ENCODE measurements at places on chromosomes 16 and 17. TPM values are rescaled to one million over a fixed set of nuclear protein-coding genes. Genes with fewer than 3 reads are reported as not detected.

DNA sequence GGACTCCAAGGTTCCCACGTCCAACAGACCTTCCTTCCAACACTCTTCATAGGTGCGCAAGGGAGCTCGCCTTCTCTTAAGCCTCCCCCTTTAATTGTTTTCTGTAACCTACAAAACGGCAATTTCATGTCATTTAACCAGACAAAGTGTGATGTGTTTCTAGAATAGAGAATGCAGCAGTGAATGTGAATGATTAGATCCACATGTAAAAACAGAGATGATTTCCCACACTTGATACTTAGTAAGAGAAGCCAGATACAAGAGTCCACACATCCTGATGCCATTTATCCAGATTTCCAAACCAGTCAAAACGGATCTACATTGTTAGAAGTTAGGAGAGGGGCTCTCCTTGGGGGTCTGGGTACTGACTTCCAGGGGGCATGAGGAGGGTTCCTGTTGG, 89.3 kb downstream of the IRF8 start:
- no peak for DNase-seq

DNA sequence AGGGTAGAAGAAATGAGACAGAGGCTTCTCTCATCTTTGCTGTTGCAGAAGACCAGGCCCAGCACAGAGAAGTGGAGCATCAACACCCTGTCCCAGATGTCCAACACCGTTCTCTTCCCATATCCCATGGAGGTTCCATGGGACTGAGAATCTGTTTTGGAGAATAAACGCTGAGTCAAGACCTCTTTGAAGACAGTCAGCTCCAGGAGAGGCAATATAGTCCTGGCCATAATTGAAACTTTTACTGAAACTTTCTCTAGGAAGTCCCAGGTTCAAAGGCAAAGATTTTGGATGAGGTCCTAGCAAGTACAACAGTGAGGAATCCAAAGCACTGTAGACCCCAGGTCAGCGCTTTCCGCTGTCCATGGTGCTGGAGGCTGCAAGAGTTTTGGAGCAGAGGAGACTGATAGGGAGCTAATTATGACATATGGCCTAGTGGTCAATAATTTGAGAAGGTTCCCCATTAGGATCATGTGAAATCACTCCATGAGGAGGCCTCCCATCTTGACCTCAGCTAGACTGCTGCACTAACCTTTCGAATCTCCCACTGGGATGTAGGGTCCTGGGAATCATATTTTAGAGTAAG, 36.0 kb downstream of the OSBPL7 start:
- peak; percentile 16 for DNase-seq

DNA sequence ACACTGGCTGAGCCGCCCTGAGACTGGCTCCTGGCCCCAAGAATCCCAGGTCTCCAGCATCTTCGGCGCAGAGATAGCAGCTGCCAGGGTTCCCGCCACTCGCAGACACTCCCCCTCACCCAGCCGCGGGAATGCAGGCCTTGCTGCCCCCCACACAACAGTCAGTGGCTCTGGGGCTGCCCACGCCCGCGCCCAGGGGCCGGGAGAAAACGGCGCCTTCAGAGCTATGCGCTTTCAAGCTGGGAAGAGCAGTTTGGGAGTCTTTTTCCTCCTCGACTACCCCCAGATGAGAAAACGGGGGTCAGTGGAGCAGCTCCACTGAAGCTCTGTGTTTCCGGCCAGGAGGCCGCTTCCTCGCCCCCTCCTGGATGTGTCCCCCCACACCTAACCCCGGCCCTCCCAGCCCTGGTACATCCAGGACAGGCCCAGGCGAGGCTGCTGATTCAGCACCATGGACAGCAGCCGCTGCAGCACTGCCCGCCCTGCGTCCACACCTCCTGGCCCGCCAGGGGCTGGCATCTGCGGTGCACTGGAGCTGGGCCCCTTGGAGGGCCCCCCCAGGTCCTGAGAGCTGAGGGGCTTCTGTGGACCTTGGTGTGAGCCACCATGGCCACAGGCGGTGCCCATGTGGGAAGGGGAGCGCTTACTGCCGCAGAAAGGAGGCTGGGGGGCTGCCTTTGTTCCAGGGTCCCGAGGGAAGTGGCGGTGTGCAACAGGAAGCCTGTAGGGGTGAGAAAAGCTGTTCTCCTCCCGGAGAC, 35.7 kb downstream of the CACNA1H start:
- peak; percentile 30 for DNase-seq

TMIGD1 gene
- total RNA-seq, result not detected

DNA sequence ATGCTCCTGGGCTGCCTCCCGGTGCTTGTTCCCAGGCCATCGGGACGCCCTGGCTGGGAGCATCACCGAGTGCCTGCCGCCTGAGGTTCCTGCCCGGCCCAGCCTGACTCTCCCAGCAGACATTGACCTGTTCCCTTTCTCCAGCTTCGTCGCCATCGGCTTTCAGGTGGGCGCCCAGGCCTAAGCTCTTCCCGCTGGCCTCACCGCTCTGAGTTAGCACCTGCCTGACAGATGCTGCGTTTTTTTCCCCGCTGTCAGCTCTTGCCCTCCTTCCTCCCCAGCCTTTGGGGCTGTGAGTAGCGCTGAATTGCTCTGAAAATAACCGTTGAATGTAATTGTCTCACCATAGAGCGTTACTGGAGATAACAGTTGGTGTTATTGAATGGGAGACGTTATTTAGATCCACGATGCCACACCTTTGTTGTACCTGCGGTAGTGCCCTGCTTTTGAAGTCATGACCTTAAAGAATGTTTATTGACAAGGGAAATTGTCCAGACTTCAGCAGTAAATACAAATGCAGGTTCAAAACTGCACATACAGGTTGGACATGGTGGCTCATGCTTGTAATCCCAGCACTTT, 21.3 kb upstream of the SMIM5 start:
- DNase-seq, result no peak

GRCh38 chr16:49342336-49343265, 31.0 kb upstream of the C16orf78 start:
- no peak for DNase-seq

ETV4 gene
- total RNA-seq, result 4.3 TPM

KRTAP9-3 gene
- not detected for total RNA-seq

DNA sequence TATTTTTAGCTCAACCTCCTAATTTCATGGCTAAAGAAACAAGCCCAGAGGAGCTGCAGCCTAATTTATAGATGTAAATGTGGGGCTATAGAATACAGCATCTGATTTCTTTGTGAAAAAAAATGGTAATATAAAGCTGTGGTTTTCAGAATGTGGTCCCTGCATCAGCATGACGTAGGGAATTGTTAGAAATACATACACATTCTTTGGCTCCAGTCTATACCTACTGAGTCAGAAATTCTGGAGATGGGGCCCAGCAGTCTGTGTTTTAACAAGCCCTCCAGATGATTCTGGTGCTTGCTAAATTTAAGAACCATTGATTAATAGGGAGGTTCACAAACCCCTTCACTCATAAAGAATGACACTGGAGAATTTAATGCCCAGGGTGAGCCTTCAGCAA, 18.1 kb upstream of the MYH8 start:
- DNase-seq, result peak; percentile 50

DNA sequence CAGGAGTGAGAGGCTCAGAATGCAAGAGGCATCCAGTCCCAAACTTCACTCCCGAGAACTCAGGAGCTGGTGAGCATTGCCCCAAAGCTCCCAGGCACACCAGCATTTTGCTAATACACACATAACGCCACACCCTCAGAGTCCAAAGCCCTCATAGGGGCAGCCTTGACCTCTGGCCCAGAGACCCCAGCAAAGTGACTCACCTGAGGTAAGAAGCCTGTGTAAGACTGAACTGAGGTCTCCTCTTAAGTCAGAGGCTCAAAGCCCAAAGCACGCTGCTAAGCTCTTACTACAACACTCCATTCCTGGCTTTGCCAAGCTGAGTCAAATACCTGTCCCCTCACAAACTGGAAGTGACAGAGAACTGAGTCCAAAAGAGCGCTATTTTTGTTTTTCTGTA, 16.4 kb downstream of the ST3GAL2 start:
- DNase-seq, result no peak

FNDC8 gene
- total RNA-seq, result not detected

SSTR5 gene
- total RNA-seq, result not detected

DNA sequence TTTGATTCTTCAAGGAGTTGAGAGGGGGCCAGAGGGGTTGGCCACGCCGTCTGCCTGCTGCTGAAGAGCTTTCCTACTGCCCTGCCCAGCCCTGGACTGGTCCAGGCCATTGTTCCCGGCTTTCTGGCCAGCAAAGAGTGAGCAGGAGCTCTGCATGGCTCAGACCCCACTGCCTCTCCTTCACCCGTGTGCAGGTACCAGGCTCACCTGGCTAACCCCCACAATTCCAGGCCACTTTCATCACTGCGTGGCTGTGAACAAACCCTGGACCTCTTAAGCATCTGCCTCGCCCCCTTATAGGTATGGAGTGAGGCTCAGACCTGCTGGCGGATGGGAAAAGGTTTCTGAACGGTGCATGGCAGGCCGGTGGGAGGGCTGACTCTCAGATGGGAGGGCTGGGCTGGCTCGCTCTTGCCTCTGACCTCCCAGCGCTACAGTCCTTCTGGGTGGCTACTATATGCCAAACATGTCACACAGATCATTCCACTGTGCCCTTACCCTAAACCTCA, 8.9 kb downstream of the ZNF319 start:
- no peak for DNase-seq

LLGL2 gene
- total RNA-seq, result 0.54 TPM

DNA sequence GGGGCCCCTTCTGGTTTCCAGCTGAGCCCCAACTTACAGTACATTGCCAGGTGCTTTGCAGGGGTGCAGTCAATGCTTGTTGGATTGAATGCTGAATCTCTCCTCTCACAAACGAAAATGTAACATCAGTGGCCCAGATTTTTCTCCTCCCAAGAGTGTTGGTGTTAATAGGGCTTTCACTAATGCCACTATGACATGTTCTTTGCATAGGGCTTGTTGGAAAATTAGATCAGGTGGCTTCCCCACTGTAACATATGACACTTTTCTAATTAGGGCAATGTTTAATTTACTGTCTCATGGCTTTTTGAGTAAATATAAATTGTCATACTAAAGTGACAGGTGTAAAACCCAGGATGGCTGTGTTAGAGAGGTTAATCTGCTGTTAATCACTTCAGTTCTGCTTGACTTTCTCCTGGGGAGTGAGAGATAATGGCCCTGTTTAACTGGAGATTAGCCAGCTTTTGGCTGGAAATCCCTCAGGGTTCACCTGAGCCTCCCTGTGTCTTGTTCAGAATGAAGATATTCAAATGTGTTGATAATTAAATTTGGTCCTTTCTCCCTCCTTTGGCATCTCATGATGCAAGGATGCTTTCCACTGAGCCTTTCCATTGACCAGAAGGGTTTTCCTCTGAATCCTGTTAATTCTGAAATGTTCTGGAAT, 502.3 kb downstream of the RBFOX1 start:
- DNase-seq, result no peak

GRCh38 chr16:3444032-3444388, 530 bp downstream of the NAA60 start:
- peak; percentile 80 for DNase-seq

TP53TG3 gene
- not detected for total RNA-seq

CIITA gene
- not detected for total RNA-seq

INPP5K gene
- total RNA-seq, result 16.4 TPM

DNA sequence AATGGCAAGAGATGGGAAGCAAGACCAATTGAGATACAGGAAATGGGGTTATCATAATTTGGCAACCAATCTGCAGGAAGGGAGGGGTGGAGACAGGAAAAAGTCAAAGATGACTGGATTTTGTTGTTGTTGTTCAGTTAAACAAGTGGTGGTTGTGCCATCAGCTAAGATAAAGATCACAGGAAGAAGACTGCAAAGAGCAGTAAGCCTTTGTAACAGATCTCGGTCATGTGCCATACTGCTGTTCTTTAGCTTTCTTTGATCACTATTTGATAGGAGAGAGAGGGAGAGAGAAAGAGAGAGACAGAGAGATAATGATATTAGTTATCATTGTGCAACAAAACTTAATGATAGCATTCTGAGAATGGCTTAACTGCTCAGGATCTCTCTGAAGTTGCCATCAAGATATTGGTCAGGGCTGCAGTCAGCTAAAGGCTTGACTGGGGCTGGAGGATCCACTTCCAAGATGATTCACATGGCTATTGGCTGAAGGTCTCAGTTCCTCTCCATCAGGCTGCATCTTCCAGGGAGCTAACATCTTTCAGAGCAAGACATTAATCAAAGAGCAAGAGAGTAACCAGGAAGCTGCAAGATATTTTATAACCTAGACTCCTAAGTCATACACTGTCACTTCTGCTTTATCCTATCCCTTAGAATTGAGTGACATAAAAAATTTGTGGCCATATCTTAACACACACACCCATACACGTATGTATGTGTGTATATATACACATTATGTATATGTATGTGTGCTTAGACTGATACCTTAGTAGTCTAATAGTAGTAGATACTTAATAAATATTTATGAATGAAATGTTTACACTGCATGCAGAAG, 405.0 kb downstream of the SHISA9 start:
- no peak for DNase-seq

SLC6A4 gene
- under 0.01 TPM for total RNA-seq

- DNase-seq, result peak; percentile 91
Observed at GRCh38 chr16:29806099-29806579, at the start of gene MAZ. Gene MAZ, plus strand, starts transcription at chr16:29806529. Its CDS starts 173 bp downstream, at chr16:29806702.

DNA sequence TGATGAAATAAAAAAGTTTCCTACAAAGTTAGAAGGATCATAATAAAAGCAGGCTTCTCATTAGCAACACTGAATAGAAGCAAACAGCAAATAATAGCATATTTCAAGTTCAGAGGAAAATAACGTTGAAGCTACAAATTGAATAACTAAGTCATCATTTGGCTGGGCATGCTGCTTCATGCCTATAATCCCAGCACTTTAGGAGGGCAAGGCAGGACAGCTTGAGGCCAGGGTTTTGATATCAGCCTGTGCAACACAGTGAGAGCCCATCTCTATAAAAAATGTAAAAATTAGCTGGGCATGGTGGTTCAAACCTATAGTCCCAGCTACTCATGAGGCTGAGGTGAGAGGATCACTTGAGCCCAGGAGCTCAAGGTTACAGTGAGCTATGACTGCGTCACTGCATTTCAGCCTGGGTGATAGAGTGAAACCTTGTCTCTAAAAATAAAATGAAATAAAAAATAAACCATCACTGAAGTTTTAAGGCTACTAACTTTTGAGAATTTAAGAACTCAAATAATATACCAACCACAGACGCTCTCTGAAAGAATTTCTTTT, 25.5 kb downstream of the NCOR1 start:
- DNase-seq, result no peak

- DNase-seq, result no peak
Observed at GRCh38 chr17:51957786-51958185, 200.7 kb downstream of the CA10 start.

TMEM92 gene
- 0.18 TPM for total RNA-seq

DNA sequence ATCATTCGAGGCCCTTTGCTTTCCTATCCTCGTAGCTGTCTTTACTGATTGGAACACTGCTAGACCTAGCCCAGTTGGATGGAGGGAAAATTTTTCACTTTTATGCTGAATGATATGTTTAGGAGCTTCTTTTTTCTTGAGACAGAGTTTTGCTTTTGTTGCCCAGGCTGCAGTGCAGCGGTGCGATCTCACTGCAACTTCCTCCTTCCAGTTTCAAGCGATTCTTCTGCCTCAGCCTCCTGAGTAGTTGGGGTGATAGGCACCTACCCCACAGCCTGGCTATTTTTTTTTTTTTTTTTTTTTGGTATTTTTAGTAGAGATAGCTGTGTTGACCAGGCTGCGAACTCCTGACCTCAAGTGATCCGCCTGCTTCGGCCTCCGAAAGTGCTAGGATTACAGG, 17.3 kb upstream of the PSMC5 start:
- no peak for DNase-seq

OTOP2 gene
- not detected for total RNA-seq

GRCh38 chr16:24800586-24800985, 45.2 kb upstream of the SLC5A11 start:
- peak; percentile 65 for DNase-seq

- DNase-seq, result peak; percentile 64
Observed at GRCh38 chr16:69703638-69704037, 22.7 kb downstream of the NQO1 start.

Data from IMR-90 (cell line).